ENCODE measurements at places on chromosomes 7 and 10. TPM values are rescaled to one million over a fixed set of nuclear protein-coding genes. Genes with fewer than 3 reads are reported as not detected.

SRRM3 gene
- 2.7 TPM for total RNA-seq

MGMT gene
- total RNA-seq: 55.7 TPM

RET gene
- 0.35 TPM for total RNA-seq

CPN1 gene
- not detected for total RNA-seq

SLC26A5 gene
- total RNA-seq: not detected

APBB1IP gene
- total RNA-seq: 0.51 TPM

MORN4 gene
- 33.7 TPM for total RNA-seq

OR6V1 gene
- not detected for total RNA-seq

NXPH1 gene
- not detected for total RNA-seq

C10orf67 gene
- not detected for total RNA-seq

FIGNL1 gene
- total RNA-seq: 4.3 TPM

SLC39A12 gene
- not detected for total RNA-seq

TSPAN15 gene
- total RNA-seq: 4.0 TPM

Measured in pericardium fibroblast (primary cell).